Brain microvascular endothelial cell (primary cell): ENCODE measurements at places on chromosomes 2 and 18.

- no peak for DNase-seq
Measured at GRCh38 chr2:66957677-66958076, 439.5 kb upstream of the ETAA1 start.

GRCh38 chr2:229314117-229314516 lies 43.0 kb upstream of the PID1 start:
- no peak for DNase-seq

DNA sequence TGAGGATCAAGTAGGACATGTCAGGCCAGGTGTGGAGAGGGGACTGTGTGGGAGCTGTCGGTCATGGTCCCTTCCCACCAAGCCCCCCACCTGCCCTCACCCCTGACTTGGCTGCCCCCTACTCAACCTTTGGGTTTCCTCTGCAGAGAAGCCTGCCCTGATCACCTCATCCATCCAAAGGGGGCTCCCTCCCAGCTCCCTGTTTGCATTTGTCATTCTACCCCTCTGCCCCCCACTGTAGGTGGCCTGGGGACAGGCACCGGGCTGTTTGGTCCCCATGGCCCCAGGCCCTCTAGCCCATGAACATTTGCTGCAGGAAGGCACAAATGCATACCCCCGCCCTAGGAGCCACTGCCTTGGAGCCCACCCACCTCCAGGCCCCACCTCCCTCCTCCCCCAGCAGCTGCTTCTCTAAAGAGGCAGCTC lies 115.0 kb downstream of the SMAD7 start:
- DNase-seq, result no peak

GRCh38 chr18:2825613-2826175 lies 21.1 kb upstream of the EMILIN2 start:
- no peak for DNase-seq

- DNase-seq, result no peak
Measured at GRCh38 chr2:232869138-232870017, 686 bp upstream of the SNORC start.

- peak; percentile 81 for DNase-seq
Measured at GRCh38 chr2:37672104-37672869, 845 bp upstream of the CDC42EP3 start.
